Frontal cortex (tissue), 4 donors: ENCODE measurements at places on chromosomes 7 and 10. TPM values are rescaled to one million over a fixed set of nuclear protein-coding genes. Genes with fewer than 3 reads are reported as not detected.
A peak's percentile ranks its signal among the peaks of the same experiment; 100 is the strongest.

GRCh38 chr7:12759151-12759550 is 71.7 kb downstream of the ARL4A start:
- no peak for DNase-seq

DNA sequence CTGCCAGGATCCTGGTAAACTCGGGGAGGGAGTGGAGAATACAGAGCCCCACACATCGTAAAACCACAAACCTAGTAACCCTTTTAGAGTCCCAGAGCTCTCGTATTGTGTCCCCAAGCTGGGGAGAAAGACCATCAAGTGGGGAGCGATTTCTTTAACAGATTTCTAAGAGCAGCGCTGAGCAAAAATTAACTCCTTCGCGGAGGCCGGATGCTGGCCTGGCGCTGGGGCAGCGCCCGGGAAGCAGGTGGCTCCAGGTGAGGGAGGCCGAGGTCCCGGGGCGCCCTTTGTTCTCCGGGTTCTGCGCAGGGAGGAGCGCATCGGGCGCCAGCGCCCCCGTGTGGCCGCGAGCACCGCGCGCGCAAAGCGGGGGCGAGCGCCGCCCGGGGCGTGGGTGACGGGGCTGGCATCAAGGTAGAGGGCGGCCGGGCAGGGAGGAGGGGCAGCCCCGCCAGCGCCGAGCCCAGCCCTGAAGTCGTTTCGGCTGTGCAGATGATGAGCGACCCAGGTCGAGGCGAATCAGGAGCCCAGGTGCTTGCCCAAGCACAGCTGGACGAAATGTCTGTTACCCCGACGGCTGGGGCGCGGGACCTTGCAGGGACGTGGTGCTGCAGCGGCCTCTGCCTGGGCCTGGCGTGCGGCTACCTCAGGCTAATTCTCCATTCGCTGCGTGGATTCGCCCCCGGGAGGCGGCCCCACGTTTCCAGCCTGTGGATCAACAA is 10.4 kb upstream of the FGFR2 start:
- peak; percentile 74 for DNase-seq

DNA sequence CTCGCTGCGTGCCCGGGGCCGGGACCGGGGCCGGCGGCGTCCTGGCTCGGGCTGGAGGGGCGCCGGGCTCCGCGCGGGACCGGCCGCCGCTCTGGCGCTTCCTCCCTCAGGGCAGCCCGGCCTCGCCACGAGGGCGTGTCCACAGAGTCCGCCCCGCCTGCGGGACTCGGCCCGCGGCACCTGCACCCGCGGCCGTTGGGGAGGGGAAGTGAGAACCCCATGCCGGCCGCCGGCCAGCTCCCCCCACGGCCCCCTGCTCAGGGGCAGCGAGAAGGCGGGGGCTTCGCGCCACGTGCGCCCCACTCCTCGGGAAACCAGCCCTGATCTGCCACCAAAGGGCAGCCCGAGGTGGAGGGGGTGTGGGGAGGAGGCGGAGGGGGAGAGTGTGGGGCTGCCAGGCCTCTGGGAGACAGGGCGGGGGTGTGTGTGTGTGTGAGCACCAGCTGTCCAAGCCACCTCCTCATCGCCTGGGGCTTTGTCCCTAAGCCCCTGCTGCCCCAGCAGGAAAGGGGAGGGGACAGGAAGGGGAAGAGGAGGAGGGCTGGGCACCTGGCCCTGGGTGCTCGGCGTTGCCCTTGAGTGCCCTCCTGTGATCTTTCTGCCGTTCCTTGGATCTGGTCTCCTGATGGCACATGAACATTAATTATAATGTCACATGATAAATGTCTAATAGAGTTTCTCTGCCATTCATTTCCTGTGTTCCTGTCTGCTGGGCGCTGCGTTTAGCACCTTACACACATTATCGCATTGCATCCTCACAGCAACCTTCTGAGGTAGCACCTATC is at the start of gene PIK3AP1:
PIK3AP1 (minus strand) TSS at position 93 of the 785 bp plus-strand sequence. CDS start 120 bp downstream, outside the sequence.
- DNase-seq = peak; percentile 64

DNA sequence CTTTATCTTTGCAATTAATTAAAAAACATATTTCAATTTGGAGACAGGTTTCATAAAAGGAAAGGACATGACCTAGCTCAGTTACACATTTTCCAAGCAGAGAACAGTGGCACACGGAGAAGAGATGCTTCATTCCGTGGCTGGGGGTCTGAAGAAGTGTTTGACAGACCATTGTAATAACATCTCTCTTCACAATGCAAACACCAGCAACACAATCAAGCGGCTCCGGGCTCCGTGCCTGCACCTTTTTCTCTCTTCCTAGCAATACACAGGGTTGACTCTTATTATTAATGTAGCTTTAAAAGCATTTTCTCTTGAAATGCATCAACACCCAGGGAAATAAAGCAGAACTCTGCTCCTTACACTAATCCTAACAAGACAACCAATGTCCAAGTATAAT is 261.0 kb upstream of the AOAH start:
- no peak for DNase-seq

DNA sequence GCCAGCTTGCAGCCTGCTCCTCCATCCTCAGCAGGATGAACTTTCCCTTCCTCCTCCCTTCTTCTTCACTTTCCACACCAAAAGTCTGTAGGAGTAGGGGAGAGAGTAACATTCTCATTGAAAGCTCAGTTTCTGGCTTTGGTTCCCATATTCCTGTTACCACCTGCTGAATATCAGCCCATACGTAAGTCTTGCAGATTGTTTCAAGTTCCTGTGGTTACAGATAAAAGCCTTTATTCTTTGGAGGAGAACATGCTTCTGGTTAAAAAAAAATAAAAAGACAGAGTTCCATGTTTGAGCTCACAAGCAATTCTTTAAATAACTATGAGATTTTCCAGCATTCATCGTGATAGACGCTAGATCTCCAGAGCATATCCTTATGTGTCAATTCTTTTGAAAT is 637.3 kb downstream of the SUGCT start:
- no peak for DNase-seq

DNA sequence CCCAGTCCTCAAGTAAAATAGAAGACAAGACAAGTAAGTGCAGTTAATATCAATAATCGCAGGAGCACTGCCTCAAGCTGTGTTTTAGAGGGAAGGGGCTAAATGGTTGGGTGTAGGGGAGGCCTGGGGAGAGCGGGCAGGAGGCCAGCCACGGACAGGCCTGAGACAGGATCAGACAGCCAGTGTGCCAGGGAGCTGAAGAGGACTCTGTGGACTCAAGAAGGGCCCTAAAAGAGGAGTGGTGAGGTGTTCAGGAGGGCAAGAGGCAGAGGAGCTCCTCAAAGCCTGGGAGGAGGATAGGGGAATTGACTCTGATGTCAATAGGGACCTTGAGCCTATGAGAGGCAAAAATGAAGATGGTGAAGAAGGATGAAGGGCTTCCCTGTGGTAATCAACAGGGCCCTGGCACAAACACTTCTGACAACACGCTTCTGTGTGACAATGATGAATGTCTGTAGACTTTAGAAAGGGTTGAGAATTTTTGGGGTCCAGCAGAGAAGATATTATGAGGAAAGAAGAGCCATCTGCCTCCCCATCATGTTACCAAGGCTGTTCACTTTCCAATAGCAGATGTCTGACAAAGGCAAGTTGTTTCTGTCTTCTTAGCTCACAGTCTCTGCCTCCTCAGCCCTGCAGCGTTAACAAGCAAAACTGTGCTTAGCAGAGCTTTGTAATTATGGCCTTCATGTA is 2.4 kb upstream of the PTPRE start:
- no peak for DNase-seq

GRCh38 chr10:123869020-123869414 is 22.6 kb downstream of the CPXM2 start:
- no peak for DNase-seq

GRCh38 chr10:78176320-78177317 is 143.0 kb downstream of the RPS24 start:
- DNase-seq = peak; percentile 74

- DNase-seq = no peak
Observed at GRCh38 chr7:74134117-74134620, 40.0 kb upstream of the EIF4H start.

GRCh38 chr7:42739638-42740037 is 172.2 kb downstream of the C7orf25 start:
- DNase-seq = no peak

DNA sequence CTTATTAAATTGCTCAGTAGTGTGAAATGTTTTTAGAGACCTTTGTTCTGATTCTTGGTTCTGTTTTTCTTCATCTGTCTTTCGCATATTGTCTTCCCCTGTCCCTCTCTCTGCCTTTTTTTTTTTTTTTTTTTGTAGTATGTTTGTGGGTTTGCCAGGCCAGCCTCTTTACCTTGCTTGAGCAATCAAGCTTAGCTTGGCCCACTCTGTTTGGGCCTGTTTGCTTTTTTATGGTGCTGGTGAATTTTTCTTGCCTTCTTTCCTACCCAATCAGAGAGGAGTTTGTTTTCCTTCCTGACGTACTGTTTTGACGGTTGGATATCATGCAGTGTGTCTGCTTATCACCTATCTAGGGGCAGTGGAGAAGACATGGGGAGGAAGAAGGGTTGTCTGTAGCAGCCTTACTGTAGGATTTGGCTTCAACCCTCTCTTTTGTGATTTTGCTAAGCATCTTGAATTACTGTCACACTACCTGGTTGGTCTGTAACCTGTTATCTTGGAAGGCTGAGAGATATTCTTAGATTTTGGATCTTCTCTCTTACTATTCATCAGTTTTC is 64.0 kb downstream of the BBS9 start:
- DNase-seq = no peak

- DNase-seq = no peak
Observed at GRCh38 chr7:100159099-100159623, 638 bp upstream of the TRAPPC14 start.

GRCh38 chr10:12513003-12513365 is 163.6 kb downstream of the CAMK1D start:
- DNase-seq = no peak

- no peak for DNase-seq
Observed at GRCh38 chr7:19060761-19061259, 56.6 kb downstream of the TWIST1 start.

DNA sequence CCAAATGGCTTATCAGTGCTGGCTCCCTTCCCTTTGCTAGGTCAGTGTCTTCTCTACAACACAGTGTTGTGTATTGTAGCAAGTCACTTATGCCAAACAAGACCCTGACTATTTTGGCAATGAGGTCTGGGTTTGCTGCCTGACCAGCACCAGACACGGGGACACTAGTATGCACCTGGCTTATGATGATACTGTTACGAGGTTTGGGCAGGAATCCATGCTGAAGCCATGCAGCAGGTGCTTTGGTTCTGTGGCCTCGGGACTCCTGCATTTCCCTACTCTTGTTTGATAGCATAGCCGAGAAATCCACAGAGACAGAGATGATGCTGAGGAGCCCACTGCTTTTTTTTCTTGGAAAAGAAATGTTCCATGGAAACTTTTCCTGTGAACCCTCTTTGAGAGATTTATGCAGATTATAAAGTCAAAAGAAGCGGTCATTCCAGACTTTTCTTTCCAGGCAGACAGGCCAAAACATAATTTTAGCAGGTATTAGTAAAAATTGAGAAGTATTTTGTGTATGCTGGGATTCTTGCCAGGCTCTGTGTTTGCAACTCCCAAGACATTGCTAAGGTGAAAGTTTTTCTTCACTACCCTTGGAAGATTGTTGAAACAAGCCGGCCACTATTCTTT is 291.1 kb downstream of the BBS9 start:
- DNase-seq = no peak

- no peak for DNase-seq
Observed at GRCh38 chr10:36711361-36711760, 414.0 kb upstream of the ANKRD30A start.

The RHEB gene
- 119 TPM for total RNA-seq

The SRRM3 gene
- total RNA-seq = 6.1 TPM

The FOXL3 gene
- total RNA-seq = not detected

The AKR1E2 gene
- 74.2 TPM for total RNA-seq

The TMEM72 gene
- not detected for total RNA-seq

The IFT22 gene
- total RNA-seq = 33.8 TPM

The FLNC gene
- total RNA-seq = 2.4 TPM

The HELLS gene
- 14.7 TPM for total RNA-seq

The ELMO1 gene
- 68.1 TPM for total RNA-seq

The PSMC2 gene
- total RNA-seq = 95.0 TPM

The GARIN1A gene
- 0.82 TPM for total RNA-seq

The CACNA2D1 gene
- 197 TPM for total RNA-seq

The WEE2 gene
- under 0.01 TPM for total RNA-seq

The SPOCK2 gene
- 26.9 TPM for total RNA-seq

The EGFR gene
- 5.3 TPM for total RNA-seq
